ENCODE measurements at places on chromosomes 1 and 21.

DNA sequence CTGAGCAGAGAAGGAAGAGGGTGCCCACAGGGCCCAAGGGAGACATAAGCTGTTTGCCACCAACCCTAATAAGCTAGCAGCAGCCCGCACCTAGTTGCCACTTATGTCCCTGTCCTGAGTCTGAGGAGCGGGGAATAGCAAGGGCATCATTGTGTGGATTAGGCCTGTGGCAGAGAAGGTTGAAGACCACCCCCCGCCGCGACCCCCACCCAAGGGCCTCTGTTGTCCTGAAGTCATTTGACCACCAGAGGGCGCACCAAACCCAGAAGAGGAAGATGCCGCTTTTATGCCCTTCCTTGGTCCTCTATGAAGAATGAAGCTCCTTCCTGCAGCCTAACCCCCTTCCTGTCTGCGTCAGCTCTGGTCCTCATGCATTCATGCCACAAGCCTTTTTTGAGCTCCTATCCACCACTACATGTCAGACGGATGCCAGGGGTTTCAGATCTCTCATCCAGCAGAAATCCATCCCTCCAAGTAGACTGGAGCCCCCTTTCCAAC is 16.6 kb downstream of the RHBG start:
- DNase-seq = peak; percentile 76

DNA sequence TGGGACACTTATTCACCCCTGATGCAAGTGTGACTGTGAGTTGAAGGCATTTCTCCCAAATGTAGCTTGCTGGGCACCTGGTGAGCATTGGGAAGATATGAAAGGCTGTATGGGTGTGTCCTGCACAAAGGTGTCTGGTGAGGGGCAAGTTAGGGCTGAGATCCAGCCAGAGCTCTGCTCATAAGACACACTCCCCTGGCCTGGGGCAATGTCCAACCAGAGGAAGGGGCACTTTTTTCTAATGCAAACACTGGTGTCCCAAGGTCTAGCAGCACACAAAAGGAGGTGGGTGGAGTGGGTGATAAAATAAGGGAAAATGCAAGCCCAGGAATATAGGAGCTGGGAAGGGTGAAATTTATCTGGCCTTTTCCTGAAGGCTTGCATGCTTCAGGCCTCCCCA is 57.0 kb upstream of the TRABD2B start:
- no peak for DNase-seq

GRCh38 chr1:116909512-116910378 is at the start of gene PTGFRN:
Gene PTGFRN (plus strand): TSS chr1:116909916. CDS start chr1:116910204, 288 bp downstream.
- DNase-seq = no peak

GRCh38 chr1:89865498-89866382 is 44.9 kb downstream of the LRRC8D start:
- peak; percentile 28 for DNase-seq

All from OCI-M1 (cell line).